ENCODE measurements at places on chromosomes 12 and 14. TPM values are rescaled to one million over a fixed set of nuclear protein-coding genes. Genes with fewer than 3 reads are reported as not detected.

DNA sequence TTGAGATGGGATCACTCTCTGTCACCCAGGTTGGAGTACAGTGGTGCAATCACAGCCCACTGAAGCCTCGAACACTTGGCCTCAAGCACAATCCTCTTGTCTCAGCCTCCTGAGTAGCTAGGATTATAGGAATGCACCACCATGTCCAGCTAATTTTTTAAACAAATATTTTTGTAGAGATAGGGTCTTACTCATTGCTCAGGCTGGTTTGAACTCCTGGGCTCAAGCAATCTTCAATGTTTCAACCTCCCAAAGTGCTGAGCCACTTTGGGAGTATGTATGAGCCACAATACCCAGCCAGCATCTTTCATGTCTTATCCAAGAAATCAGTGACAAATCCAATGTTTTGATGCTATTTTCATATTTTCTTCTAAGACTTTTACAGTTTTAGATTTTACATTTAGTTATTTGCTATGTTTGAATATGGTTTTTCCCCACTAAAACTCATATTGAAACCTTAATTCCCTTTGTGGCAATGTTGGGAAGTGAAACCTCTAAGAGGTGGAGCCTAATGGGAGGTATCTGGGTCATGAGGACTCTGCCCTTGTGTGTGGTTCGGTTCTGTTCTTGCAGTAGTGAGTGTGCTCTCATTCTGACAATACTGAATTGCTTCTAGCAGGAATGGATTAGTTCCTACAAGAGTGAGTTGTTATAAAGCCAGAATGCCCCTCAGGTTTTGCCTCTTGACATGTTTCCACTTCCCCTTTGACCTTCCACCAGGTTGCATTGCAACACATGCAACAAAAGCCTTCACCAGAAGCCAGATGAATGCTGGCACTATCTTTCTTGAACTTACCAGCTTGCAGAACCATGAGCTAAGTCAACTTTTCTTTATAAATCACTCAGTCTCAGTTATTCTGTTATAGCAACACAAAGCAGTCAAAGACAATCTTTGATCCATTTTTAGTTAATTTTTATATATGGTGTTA is 80.8 kb upstream of the AMIGO2 start:
- no peak for DNase-seq

DNA sequence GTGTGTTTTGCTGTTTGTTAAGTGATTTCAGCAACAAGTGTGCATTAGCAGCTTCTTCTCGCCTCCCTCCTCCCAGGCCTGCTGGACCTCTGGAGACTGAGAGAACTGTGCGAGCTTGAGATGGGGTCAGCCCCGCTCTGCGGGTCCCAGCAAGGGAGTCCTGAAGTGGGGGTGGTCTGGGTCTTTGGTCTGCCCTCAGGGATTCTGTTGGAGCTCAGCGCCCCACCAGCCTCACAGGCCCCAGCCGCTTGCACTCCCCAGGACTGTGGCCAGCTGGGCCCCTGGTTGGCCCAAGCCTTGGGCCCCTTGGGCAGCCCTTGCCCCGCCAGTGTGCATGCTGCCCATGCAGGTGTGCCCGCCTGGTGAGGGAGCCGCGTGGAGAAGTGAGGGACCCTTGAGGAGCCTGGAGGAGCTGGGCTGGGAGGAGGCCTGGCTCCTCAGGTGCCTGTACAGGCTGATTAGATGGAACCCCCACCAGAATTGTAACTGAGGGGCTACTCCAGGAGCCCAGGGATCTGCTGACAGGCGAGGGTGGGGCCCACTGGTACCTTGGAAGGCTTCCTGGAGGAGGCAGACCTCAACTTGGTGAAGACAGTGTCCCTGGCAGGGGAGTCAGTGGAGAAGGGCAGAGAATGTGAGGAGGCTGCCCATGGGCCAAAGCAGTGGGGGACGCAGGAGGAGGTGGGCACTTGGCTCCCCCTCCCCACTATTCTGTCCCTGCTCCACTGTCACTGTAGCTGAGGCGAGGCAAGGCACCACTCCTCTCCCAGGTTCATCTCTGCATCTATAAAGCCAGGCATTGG is 56.7 kb downstream of the BEGAIN start:
- DNase-seq, result no peak

- DNase-seq, result no peak
Observed at GRCh38 chr14:97215263-97215969, 418.2 kb downstream of the VRK1 start.

DNA sequence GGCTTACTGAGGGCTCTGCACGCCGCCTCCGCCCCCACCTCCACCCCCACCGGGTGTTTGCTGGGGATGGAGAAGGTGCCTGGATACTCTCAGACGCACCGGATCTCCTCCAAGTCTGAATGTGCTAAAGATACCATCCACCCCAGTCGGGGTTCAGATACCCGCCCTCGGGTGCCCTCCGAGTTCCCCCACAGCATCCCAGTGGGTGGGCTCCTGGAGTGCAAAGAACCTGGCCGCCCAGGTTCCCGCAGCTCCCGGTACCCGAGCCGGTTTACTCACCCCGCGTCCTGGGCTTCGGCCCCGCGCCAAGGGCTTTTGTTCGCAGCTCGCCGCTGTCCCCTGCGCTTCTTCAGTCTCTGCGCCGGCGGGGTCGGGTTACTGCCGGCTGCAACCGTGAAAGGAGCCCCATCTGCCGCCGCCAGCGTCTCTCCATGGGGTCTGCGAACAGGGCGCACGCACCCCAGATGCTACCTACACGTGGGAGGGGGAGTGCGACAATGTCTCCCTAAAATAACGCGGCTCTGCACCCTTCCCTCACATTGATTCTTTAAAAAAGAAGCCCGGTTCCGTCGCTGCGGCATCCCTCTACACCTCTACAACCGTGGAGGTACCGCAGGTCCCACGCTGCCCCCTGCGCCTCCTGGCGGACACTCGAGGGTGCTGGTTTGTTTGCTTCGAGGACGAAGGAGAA is at the start of gene CCDC177:
Gene CCDC177 (minus strand): TSS at position 609 of the 691 bp plus-strand sequence. CDS start 1,249 bp downstream, outside the sequence.
- DNase-seq, result peak; percentile 30

The XRCC3 gene
- 3.2 TPM for total RNA-seq
